ENCODE measurements at places on chromosomes 1 and 21.

- DNase-seq: peak; percentile 42
Measured at GRCh38 chr1:235077571-235078479, 50.8 kb downstream of the TOMM20 start.

DNA sequence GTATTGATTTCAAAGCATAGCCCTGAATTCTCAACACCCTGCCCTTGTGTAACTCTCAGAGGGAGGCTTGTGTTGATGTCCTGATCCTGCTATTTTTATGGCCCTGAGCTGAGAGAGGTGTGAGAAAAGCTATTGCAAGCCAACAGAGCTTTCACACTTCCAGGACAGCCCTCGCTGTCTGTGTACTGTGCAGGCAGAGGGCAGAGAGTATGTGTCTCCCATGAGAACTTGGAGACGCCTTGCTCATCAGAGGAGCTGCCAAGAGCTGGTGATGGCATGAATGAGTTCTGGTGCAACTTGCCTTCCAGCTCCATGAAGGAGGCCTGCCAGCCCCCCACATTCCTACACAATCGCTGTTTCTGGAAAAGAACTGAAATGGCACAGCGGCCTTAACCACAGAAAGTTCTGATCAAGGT lies 144.1 kb upstream of the AJAP1 start:
- DNase-seq: no peak

DNA sequence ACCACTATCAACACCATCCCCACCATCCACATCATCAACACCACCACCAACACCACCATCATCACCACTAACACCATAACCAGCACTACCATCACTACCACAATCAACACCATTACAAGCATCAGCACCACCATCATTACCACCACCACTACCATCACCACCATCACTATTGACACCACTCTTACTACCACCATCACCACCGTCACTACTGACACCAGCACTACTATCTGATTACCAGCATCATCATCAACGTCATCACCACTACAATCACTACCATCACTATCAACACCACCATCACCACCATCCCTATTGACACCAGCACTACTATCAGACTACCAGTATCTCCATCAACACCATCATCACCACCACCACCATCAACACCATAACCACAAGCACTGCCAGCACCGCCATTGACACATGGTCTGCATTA lies 106.1 kb upstream of the RUNX3 start:
- no peak for DNase-seq

DNA sequence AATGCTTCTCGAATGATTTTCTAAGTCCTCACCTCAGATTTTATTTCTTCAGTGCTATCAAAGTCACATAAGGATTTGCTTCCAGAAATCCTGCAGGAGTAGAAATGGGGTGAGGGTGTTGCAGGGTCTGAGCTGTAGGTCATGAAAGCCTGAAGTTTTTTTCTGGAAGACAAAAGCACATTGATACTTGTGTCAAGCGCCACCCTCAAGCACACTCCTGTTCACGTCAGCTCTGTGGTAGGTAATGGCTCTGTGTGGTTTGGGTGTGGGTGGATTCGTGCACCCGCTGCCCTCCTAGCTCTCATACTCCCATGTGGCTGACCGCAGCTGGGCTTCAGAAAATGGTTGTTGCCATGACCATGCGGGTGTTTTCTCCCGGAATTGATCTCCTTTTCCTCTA lies 39.9 kb downstream of the AKNAD1 start:
- no peak for DNase-seq

GRCh38 chr1:245459621-245460020 lies 304.8 kb downstream of the KIF26B start:
- DNase-seq: no peak

- no peak for DNase-seq
Measured at GRCh38 chr1:40425198-40425597, 25.1 kb upstream of the ZFP69B start.

DNA sequence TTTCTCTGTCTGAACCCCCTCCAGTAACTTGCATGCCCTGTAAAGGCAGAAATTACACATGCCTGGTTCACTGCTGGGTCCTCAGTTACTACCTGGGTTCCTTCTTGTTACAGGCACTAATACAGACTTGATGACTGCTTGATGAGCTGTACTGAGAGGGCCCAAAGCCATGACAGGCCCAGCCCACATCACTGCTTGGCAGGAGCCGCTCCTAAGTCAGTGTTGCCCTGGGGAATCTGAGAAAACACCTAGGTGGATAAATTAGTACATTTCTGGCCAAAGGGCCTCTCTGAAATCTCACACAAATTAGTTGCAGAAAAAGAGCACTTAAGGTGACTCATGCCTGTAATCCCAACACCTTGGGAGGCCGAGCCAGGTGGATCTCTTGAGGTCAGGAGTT lies 37.8 kb upstream of the IRF2BP2 start:
- DNase-seq: no peak

GRCh38 chr1:227396539-227397353 lies 78.5 kb upstream of the CDC42BPA start:
- DNase-seq: no peak
